ENCODE measurements at places on chromosomes 1 and 21. TPM values are rescaled to one million over a fixed set of nuclear protein-coding genes. Genes with fewer than 3 reads are reported as not detected.
A peak's percentile ranks its signal among the peaks of the same experiment; 100 is the strongest.

TAF5L gene
- 19.5 TPM for total RNA-seq

GRCh38 chr1:207414606-207415108 lies 39.5 kb upstream of the CR2 start:
- peaks cover 34% of the 10 kb centered on the region for H3K4me1 ChIP-seq
- H3K27ac ChIP-seq, result no peak overlapping the region
- H3K4me3 ChIP-seq, result no peak overlapping the region

- H3K27me3 ChIP-seq, result no peaks in the 10 kb centered on the region
- H3K27ac ChIP-seq, result no peak overlapping the region
- H3K36me3 ChIP-seq, result no peaks in the 10 kb centered on the region
- no peaks in the 10 kb centered on the region for H3K4me1 ChIP-seq
These were observed 12.4 kb upstream of the RPS6KA1 start for GRCh38 chr1:26516987-26517765.

RBP7 gene
- not detected for total RNA-seq

DNA sequence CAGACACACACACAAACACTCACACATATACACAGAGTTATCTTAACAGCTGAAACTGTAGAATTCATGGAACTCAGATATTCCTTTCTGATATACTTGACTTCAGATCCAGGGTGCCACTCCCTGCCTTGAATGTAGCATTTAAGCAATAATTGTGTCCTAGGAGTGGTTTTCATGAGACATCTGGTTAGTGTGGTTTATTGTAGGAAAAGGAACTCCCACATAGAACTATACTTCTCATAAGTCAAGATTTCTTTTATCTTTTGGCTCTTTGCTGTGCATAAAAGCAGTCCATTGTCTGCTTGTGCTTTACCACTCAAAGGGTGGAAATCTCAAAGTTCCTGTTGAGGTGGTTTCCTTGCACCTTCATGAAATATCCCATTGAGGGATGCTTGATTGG lies 272.6 kb upstream of the SGIP1 start:
- H3K4me3 ChIP-seq, result no peak overlapping the region
- no peak overlapping the region for H3K27ac ChIP-seq
- no peaks in the 10 kb centered on the region for H3K36me3 ChIP-seq
- H3K27me3 ChIP-seq, result no peaks in the 10 kb centered on the region

GRCh38 chr1:84366786-84367185 lies 31.5 kb upstream of the DNASE2B start:
- no peaks in the 10 kb centered on the region for H3K36me3 ChIP-seq
- H3K4me3 ChIP-seq, result no peak overlapping the region
- no peaks in the 10 kb centered on the region for H3K27me3 ChIP-seq
- H3K27ac ChIP-seq, result no peak overlapping the region

PCP4 gene
- not detected for total RNA-seq

DNA sequence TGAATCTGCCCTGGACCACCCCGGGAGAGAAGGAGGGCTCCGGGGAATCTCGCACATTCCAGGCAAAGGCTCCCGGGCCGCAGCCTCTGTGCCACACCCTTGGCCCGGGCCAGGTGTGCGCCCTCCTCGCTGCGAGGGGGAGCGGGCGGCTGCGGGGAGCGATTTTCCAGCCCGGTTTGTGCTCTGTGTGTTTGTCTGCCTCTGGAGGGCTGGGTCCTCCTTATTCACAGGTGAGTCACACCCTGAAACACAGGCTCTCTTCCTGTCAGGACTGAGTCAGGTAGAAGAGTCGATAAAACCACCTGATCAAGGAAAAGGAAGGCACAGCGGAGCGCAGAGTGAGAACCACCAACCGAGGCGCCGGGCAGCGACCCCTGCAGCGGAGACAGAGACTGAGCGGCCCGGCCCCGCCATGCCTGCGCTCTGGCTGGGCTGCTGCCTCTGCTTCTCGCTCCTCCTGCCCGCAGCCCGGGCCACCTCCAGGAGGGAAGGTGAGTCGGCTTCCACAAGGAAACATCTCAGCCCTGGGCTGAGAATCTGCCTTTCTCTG lies at the start of gene LAMC2:
TSS of gene LAMC2 (plus strand) at position 324 of the 550 bp plus-strand sequence. CDS start at position 413, 89 bp downstream.
- H3K27ac ChIP-seq, result no peak within 1 kb of the TSS
- no peak within 1 kb of the TSS for H3K4me3 ChIP-seq
- peaks cover 20% of the 10 kb centered on the region for H3K27me3 ChIP-seq
- peak; percentile 60 for DNase-seq
- H3K36me3 ChIP-seq, result no peaks in the 10 kb centered on the region
- H3K4me1 ChIP-seq, result peaks cover 8% of the 10 kb centered on the region

DNA sequence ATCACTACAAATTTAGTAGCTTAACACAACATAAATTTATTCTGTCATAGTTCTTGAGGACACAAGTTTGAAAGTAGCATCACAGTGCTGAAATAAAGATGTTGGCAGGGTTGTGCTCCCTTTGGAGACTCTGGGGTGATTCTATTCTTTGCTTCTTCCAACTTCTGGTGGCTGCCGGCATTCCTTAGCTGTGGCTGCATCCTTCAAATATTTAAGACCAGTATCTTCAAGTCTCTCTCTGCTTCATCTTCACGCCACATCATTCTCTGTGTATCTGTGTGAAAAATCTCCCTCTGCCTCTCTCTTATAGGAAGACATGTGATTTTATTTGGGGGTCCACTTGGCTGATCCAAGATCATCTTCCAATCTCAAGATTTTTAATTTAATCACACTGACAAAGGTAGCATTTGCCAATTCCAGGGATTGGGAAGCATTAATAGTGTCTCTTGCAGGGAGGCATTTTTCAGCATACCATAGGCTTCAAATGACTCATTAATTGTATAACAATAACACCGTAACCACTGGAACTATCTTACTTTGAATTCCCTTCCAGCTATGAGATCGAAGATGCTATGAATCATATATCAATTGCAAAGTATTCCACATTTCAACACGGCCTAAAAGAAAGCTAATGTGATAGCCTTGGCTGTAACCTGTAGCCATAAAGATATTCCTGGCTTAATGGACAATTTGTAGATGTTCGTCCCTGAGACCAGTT lies 74.6 kb downstream of the DPT start:
- H3K4me1 ChIP-seq, result no peaks in the 10 kb centered on the region
- H3K4me3 ChIP-seq, result no peak overlapping the region
- H3K27me3 ChIP-seq, result peaks cover 5% of the 10 kb centered on the region
- no peak for DNase-seq

DNA sequence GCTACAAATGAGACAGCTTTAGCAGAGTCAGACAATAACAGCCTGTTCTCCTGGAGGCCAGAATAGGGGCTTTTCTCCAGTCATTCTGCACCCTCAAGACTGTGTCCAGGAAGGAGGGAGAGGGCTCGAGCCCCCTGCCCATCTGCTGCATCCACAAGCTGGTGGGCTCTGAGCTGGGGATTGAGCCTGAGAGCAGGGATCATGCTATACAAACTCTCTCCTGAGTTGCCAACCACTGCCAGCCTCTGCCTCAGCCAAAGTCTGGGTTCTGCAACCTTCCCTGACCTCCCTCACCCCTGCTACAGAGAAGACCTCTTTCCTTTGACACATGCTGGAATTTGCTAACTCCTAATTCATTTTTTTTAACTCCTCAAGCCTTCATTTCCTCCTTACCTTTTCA lies 14.8 kb upstream of the PPM1J start:
- no peak for DNase-seq
- no peak overlapping the region for H3K4me3 ChIP-seq
- H3K27me3 ChIP-seq, result peaks cover 4% of the 10 kb centered on the region
- no peak overlapping the region for H3K27ac ChIP-seq

PRELP gene
- not detected for total RNA-seq

- H3K36me3 ChIP-seq, result peaks cover 62% of the 10 kb centered on the region
- H3K27me3 ChIP-seq, result no peaks in the 10 kb centered on the region
- DNase-seq, result no peak
- no peak overlapping the region for H3K4me3 ChIP-seq
- H3K4me1 ChIP-seq, result no peaks in the 10 kb centered on the region
- no peak overlapping the region for H3K27ac ChIP-seq
These were observed 25.6 kb downstream of the LRRC41 start for GRCh38 chr1:46277658-46278373.

GRCh38 chr21:43345746-43346409 lies 81.1 kb downstream of the SIK1 start:
- no peaks in the 10 kb centered on the region for H3K36me3 ChIP-seq
- peaks cover 3% of the 10 kb centered on the region for H3K4me1 ChIP-seq
- peak; percentile 70 for DNase-seq

SPRR2E gene
- not detected for total RNA-seq

DNA sequence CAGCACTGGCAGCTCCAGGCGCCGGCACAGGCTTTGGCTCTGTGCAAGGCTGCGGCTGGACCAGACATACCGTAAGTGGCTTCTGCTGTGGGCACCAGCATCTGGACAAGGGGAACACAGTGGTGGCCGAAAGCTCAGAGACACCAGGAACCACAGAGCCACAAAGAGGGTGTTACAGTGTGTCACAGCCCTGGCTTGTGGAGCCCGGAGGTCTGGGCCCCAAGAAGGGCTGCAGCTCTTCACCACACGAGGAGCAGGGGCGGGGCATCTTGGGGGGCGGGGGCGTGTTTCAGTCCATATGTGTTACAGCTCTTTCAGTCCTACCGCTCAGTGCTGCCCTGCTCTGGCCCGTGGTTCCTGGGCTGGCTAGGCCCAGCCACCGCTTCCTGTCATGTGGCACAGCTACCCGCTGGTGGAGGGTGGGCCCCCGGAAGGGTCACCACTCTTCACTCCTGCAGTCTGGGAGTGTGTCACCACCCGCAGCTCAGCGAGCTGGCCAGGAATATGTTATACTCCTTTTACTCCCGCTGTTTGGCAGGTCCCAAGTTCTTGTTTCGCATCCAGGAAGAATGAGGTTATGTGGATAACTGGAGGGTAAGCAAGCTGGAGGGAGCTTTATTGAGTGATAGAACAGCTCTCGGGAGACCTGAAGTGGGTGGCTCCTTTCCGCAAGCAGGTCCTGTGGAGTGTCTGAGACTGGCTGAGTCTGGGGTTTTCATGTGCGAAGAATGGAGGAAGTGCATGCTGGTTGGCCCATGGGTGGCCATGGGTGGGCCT lies 3.3 kb upstream of the LSM10 start:
- peak; percentile 88 for DNase-seq
- H3K4me3 ChIP-seq, result peak overlapping the region; percentile 59
- H3K27me3 ChIP-seq, result no peaks in the 10 kb centered on the region
- H3K4me1 ChIP-seq, result peaks cover 26% of the 10 kb centered on the region
- peak overlapping the region; percentile 69 for H3K27ac ChIP-seq

DNA sequence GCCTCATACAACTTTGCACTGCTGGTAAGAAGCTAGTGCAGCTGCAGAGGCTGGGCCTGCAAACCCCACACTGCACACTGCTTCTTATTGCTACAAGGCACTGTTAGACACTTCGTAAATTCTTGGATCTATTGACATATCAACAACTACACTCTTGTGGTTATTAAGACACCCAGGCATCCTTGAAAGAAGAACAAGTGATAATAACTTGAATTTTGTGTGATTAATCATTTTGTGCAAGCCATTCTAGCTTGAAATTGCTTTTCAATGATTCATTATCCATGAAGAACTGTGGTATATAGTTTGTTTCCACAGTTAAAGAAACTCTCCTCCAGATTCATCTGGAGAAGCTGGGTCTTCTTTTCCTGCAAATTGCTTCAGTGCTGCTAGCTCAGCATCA lies 33.7 kb upstream of the IFI44L start:
- no peak for DNase-seq
- H3K4me1 ChIP-seq, result no peaks in the 10 kb centered on the region
- no peaks in the 10 kb centered on the region for H3K27me3 ChIP-seq
- H3K27ac ChIP-seq, result no peak overlapping the region
- no peak overlapping the region for H3K4me3 ChIP-seq
- H3K36me3 ChIP-seq, result no peaks in the 10 kb centered on the region

- H3K27ac ChIP-seq, result no peak overlapping the region
- peaks cover 8% of the 10 kb centered on the region for H3K27me3 ChIP-seq
- no peaks in the 10 kb centered on the region for H3K4me1 ChIP-seq
- no peak overlapping the region for H3K4me3 ChIP-seq
- no peak for DNase-seq
- H3K36me3 ChIP-seq, result no peaks in the 10 kb centered on the region
These were observed 37.8 kb downstream of the SGIP1 start for GRCh38 chr1:66571789-66572188.

CD101 gene
- 3.2 TPM for total RNA-seq

GRCh38 chr1:77126307-77126706 lies 92.9 kb downstream of the PIGK start:
- H3K27me3 ChIP-seq, result no peaks in the 10 kb centered on the region
- peaks cover 3% of the 10 kb centered on the region for H3K36me3 ChIP-seq
- no peaks in the 10 kb centered on the region for H3K4me1 ChIP-seq

GRCh38 chr1:3444298-3444697 lies 10.2 kb upstream of the ARHGEF16 start:
- H3K4me1 ChIP-seq, result no peaks in the 10 kb centered on the region
- H3K4me3 ChIP-seq, result no peak overlapping the region
- H3K36me3 ChIP-seq, result no peaks in the 10 kb centered on the region
- no peak for DNase-seq

AGPAT3 gene
- total RNA-seq, result 59.3 TPM

UBXN11 gene
- total RNA-seq, result 24.9 TPM

SEC16B gene
- total RNA-seq, result not detected

GRCh38 chr1:19507516-19507915 lies 22.2 kb upstream of the CAPZB start:
- H3K4me1 ChIP-seq, result peaks cover 35% of the 10 kb centered on the region
- no peaks in the 10 kb centered on the region for H3K36me3 ChIP-seq
- DNase-seq, result no peak
- no peak overlapping the region for H3K4me3 ChIP-seq
- H3K27me3 ChIP-seq, result peaks cover 3% of the 10 kb centered on the region

DNA sequence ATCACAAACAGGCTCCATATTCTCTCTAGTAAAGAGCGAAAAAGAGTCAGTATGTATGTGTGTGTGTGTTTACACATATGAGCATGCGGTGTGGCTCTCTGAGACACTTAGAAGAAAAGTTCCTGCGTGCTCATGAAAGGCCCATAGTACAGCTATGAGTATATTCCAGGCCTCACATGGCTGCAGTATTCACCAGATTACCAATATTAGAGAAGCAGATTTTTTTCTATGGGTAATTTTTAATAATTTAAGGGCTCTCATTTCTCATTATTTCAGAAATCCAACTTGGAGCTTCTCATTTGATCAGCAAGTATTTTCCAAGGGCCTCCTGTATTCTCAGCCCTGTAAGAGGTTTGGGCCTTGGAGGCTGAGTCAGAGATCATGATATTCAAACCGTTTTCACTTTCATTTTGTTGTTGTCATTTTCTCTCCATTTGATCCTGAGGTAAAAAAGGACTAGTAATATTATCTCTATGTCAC lies 232.9 kb upstream of the SGIP1 start:
- H3K36me3 ChIP-seq, result no peaks in the 10 kb centered on the region
- H3K27ac ChIP-seq, result peak overlapping the region; percentile 74
- peaks cover 43% of the 10 kb centered on the region for H3K4me1 ChIP-seq
- H3K4me3 ChIP-seq, result peak overlapping the region; percentile 52
